Hair follicle dermal papilla cell (primary cell): ENCODE measurements at places on chromosomes 13 and 19. TPM values are rescaled to one million over a fixed set of nuclear protein-coding genes. Genes with fewer than 3 reads are reported as not detected.

ERICH4 gene
- total RNA-seq = not detected in 2 replicates

ZNF442 gene
- total RNA-seq = 1.5 and 2.4 TPM in 2 replicates

GSX1 gene
- total RNA-seq = not detected in 2 replicates

ZNF730 gene
- total RNA-seq = 0.36 and 1.3 TPM in 2 replicates

IL4I1 gene
- 0.24 and 1.1 TPM in 2 replicates for total RNA-seq
